ENCODE measurements at places on chromosomes 1 and 21. TPM values are rescaled to one million over a fixed set of nuclear protein-coding genes. Genes with fewer than 3 reads are reported as not detected.
A peak's percentile ranks its signal among the peaks of the same experiment; 100 is the strongest.

The SRGAP2B gene
- total RNA-seq, result 6.5 TPM

The POU3F1 gene
- total RNA-seq, result not detected

DNA sequence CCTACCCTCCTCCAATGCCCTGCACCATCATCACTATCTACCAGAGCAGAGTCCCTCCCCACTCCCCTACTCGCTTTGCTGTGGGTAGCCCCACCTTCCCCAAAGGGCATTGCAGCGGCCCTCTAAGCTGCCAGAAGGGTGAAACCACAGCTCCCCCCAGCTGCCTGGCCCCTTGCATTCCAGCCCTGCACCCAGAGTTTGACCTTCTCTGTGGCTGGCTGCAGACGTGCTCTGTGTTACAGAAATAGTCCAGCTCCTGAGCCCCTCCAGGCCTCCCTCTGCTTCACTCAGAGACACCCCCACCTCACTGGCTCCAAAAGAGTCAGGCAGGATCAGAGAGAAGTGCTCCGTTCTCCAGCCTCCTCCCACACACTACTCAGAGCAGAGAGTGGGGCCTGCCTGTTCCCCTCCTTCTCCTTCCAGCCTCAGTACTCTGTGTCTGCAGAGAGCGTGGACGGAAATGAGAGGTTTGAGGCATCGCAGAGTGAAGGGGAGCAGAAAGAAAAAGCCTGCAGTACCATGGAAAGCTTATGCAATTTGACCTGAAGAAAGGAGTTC is 63.2 kb downstream of the PLEKHA6 start:
- peaks cover 38% of the 10 kb centered on the region for H3K4me1 ChIP-seq
- H3K4me3 ChIP-seq, result no peak overlapping the region
- DNase-seq, result no peak
- no peaks in the 10 kb centered on the region for H3K36me3 ChIP-seq

- no peaks in the 10 kb centered on the region for H3K27me3 ChIP-seq
- H3K4me1 ChIP-seq, result peaks cover 27% of the 10 kb centered on the region
- H3K36me3 ChIP-seq, result no peaks in the 10 kb centered on the region
- no peak overlapping the region for H3K27ac ChIP-seq
- H3K4me3 ChIP-seq, result no peak overlapping the region
- no peak for DNase-seq
These were observed 73.4 kb upstream of the PPM1J start for GRCh38 chr1:112788561-112788960.

DNA sequence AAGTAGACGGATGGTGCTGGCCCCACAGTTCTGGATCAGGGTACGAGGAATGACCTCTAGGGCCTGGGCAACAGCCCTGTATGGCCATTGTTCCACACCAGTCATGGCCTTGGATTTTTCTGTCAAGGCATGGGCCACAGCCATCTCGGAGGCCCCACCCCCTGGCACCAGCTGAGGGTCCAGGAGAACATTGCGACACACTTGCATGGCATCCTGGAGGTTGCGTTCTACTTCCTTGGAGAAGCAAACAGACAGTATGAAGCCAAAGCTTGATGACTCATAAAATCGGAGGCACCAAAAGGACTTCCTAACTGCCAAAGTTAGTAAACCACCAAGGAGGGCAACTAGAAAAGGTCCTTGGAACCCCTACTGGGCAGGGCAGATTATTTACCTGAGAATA is 11.9 kb upstream of the VHLL start:
- DNase-seq, result no peak
- peaks cover under 1% of the 10 kb centered on the region for H3K4me1 ChIP-seq
- H3K27me3 ChIP-seq, result no peaks in the 10 kb centered on the region
- no peak overlapping the region for H3K27ac ChIP-seq
- H3K4me3 ChIP-seq, result no peak overlapping the region
- H3K36me3 ChIP-seq, result peaks cover 2% of the 10 kb centered on the region

DNA sequence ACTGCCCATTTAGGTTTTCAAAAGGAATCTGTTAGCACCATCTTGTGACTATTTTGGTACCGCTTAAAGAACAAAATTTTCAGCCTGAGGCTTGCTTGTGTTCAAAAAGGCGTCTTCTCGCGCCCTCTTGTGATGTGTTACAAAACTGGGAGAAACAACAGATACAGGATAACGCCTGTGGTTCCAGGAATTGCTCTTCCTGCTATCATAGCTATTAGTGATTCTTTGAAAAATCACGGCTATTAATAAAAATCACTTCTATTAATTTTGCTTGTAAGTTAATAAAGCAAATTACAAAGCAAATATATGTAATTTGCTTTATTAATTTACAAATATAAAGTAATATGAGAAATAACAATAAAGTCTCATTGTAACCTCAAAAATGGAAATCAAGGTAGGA is 82.2 kb upstream of the ABCD3 start:
- peaks cover 65% of the 10 kb centered on the region for H3K4me1 ChIP-seq
- no peak overlapping the region for H3K27ac ChIP-seq
- no peaks in the 10 kb centered on the region for H3K36me3 ChIP-seq
- peak; percentile 79 for DNase-seq
- no peak overlapping the region for H3K4me3 ChIP-seq
- no peaks in the 10 kb centered on the region for H3K27me3 ChIP-seq
